ENCODE measurements at places on chromosomes 4 and X.

GRCh38 chrX:123108513-123109427 is 75.3 kb upstream of the GRIA3 start:
- DNase-seq = no peak

DNA sequence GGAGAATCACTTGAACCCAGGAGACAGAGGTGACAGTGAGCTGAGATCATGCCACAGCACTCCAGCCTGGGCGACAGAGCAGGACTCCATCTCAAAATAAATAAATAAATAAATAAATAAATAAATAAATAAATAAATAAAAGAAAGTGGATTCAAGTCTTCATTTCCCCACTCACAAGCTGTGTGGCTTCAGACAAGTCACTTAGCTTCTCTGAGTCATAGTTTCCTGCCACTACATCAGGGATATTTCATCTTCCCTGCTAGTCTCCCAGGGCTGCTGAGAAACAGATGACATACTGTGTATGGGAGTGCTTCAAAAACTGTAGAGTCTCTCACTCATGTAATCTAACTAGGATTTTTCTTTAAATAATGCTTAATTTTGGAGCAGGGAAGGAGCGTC is 37.2 kb downstream of the TBC1D9 start:
- DNase-seq = no peak

DNA sequence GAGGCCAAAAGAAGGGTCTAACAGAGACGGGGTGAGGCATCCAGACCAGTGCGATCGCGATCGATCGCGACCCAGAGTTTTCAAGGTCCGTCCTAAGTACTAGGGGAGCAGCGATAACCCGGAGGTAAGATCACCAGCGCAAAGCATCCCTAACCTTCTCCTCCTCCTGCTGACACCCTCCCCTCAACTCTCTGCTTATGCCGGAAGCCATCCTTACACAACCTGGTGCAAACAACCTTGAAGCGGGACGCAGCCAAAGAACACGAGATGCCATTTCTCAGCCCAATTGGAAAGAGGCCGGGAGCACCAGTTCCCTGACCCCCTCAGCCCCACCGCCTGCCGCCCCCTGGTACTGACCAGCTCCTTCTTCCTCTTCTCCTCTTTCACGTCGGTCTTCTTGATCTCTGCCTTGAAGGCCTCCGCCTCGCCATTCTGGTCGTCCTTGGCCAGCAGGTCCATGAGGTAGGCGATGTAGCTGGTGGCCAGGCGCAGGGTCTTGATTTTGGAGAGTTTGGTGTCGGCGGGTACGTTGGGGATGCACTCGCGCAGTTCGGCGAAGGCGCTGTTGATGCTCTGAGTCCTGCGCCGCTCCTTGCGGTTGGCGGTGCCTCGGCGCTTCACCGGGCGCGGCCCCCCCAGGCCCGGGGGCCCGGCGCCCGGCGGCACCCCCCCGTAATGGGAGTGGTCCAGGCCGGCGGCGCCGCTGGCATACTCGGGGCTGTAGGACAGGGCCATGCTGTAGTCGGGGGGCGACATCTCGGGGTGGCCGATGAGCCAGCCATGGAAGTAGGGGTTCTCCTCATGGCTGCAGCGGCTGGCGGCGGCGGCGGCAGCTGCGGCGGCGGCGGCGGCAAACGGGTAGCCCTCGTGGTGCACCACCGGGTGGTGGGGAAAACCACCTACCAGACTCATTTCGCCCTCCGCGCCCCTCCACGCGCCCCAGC is 1.4 kb downstream of the HAND2 start:
- no peak for DNase-seq

DNA sequence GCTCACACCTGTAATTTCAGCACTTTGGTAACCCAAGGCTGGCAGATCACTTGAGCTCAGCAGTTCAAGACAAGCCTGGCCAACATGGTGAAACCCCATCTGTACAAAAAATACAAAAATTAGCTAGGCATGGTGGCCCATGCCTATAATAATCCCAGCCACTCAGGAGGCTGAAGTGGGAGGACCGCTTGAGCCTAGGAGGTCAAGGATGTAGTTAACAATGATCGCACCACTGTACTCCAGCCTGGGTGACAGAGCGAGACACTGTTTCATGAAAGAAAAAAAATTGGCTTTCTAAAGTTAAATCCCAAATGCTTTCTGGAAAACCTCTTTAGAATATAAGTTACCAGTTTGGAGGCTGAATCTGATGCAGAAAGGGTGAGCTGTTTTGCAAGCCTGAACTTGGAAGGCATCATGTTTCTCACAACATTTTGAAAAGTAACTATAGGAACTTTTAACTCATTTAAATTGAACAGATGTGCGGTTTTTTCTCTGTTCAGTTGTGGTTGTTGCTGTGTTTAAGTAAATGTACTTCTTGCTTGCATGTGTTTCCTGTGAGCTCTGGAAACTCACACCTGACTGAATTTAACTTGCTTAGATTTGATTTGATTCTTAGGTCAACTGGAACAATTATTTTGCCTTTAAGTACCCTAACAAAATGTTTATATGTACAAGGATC is 39.8 kb upstream of the TMEM131L start:
- no peak for DNase-seq

GRCh38 chrX:100649550-100650356 is 5.8 kb downstream of the SRPX2 start:
- DNase-seq = no peak

GRCh38 chrX:10741003-10741402 is 120.6 kb upstream of the MID1 start:
- no peak for DNase-seq

DNA sequence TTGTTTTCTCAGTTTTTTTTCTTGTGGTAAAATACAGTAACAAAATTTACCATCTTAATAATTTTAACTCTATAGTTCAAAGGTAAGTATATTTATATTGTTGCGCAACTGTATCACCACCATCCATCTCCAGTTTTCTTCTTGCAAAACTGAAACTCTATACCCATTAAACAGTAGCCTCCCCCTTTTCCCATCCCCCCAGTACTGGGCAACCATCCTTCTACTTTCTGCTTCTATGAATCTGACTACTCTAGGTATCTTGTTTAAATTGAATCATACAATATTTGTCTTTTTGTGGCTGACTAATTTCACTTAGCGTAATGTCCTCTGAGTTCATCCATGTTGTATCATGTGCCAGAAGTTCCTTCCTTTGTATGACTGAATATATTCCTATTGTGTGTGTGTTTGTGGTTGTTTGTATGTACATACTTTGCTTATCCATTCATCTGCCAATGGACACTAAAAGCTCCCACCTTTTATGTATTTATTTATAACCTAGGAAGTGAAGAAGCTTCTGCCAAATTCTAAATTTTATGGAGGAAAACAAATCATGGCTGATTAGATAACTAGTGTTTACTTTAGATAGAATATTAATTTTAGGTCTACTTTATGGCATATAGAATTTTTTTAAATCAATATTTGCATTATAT is 10.0 kb downstream of the ABHD18 start:
- DNase-seq = no peak

DNA sequence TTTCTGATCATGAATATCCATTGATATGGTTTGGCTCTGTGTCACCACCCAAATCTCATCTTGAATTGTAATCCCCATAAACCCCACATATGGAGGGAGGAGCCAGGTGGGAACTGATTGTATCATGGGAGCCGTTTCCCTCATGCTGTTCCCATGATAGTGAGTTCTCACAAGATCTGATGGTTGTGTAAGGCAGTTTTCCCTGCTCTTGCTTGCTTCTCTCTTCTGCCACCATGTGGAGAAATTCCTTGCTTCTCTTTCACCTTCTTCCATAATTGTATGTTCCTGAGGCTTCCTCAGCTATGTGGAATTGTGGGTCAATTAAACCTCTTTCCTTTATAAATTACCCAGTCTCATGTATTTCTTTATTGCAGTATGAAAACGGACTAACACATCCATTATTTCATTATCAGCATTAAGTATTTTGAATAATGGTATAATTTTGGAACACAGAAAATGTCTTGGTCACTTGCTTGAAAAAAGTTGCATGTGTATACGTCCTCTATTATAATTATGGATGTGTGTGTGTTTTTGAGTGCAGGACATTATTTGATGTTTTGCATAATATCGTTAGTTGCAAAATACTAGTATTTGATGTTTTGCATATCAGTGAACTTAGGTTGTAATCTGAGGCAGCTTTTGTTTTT is 334.6 kb downstream of the PCDH10 start:
- DNase-seq = no peak

GRCh38 chr4:48777739-48778138 is 2.3 kb downstream of the FRYL start:
- no peak for DNase-seq

DNA sequence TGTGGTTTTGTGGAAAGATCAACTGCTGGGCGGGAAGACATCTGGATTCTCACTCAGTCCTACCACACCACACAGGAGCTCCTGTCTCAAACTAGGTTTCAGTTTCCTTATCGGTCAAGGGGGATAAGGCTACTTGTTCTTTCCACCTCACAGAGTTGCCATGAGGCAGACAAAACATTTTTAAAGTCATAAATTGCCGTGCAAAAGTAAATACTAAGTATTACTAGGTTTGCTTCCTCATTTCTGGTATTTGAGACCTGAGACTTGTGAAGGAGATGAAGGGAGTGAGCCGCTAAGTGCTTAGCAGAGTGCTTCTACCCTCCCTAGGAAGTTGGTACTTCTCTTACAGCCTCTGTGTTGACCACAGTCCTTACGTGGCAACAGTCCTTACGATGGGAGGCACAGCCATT is 1.5 kb downstream of the LAP3 start:
- DNase-seq = no peak

DNA sequence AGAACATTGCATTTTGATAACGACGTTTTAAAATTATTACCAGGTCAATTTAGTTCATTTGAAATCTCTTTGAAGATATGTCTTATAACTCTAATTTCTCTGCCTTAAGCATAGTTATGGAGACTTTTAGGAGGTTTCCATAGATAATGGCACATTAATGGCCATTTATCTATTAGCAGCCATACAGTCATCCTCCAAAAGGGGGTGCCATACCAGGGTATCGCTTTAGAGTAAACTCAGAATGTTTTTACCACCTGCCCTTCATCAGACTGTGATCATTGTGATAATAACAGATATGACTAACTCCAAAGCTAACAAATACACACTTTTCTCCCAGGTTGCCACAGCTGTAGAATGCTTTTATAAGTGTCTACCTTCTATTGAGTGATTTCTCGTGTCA is 461.5 kb downstream of the FSTL5 start:
- no peak for DNase-seq

GRCh38 chr4:102345795-102346100 is 466 bp upstream of the SLC39A8 start:
- DNase-seq = peak; percentile 13

GRCh38 chr4:182768838-182769237 is 148.3 kb downstream of the DCTD start:
- no peak for DNase-seq

DNA sequence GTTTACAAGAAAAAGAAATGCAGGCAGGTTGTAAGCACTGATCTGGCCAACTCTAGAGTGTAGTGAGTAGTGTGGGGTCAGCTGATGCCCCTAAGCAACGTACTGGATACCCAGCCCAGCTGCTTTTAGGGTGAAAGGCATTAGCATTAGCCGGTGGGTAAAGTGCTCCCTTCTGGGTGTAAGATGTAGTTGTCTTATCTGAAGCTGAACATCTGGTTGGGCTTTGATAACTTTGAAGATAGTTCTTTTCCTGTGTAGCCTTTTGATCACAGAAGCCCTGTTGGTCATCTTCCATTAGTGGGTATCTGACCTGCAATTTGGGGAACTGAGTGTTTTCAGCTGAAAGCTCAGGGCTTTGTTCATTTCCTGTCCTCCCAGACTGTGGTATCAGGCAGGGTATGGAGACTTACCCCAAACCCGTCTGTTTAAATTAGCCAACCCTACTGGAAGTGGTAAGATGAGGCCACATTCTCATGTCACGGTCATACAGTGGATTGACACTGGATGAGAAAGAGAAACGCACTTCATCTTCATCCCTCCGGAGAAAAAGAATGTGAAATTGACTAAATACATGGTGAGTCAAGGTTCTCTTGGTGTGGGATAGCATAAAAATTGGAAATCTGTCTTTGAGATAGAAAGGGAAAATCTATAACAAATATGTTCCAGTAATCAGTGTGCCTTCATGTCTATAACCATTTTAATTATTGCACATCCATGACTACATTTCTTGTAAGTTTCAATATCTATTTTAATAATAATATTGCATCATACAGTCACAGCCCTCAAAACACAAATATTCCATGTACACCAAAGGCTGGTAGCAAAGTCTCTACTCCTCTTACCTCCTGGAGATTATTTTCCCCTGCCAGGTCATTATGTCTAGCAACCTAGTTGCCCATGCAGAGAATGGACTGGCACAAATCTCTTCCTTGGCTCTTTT is 8.7 kb downstream of the RHOH start:
- DNase-seq = no peak

- peak; percentile 9 for DNase-seq
Observed at GRCh38 chr4:38868059-38868960, 704 bp downstream of the FAM114A1 start.

GRCh38 chr4:8342651-8343261 is 73.2 kb downstream of the HTRA3 start:
- no peak for DNase-seq

DNA sequence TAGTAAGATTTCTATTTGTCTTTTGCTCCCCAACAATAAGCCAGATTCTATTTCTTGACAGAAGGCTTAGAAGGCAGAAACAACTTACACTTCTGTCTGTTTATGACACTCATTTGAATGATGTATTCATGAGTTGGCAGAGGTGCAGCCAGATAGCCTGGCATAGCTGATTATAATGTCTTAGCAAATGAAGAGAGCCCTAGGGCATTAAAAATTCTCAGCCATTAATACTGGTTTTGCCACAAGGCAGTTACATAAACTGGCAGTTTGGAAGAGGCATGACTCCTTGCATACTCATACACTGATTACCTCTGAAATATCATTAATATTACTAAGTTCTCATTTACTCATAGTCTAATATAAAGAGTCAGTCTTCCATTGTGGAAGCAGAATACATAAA is 728.5 kb upstream of the NDST4 start:
- DNase-seq = no peak

GRCh38 chrX:20477836-20478524 is 211.3 kb upstream of the RPS6KA3 start:
- no peak for DNase-seq

DNA sequence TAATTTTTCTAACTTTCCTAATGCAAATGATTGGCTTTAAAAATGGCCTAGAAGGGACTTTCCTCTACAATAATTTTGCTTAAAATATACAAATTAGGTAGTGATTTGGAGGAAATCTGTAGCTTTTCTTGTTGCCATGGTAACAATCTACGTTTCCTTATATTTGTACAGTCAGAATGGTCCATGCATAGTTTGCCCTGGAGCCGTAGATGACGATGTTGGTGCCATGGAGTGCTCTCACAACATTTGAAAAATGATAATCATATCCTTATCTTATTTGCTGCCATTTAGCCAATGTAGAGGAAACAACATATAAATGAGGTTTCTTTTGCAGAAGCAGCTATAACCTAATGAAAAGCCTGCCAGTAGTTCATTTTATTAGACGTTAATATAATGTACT is 89.0 kb upstream of the NMU start:
- DNase-seq = no peak

DNA sequence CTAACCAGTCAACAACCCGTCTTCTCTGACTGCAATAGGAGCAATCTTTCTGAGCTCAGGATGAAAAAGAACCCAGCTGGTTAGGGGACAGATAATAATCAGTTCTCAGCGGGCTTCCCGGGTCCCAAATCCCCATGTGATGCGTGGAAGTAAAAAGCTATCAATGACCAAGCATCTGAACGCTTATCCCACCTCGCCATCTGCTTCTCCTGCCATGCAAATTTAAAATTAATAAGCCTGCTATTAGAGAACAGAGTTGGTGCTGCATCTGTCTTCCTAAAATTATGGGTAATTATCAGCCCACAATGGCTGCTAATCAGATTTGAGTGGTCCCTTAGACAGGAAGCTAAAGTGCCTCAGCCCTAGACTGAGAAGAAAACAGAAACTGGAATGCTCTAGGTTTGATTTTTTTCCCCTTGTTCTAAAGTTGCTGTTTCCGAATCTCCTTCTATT is 37.5 kb downstream of the AFAP1 start:
- DNase-seq = no peak
